ENCODE measurements at places on chromosomes 6 and 20. TPM values are rescaled to one million over a fixed set of nuclear protein-coding genes. Genes with fewer than 3 reads are reported as not detected.

Gene CRISP2
- total RNA-seq = not detected

DNA sequence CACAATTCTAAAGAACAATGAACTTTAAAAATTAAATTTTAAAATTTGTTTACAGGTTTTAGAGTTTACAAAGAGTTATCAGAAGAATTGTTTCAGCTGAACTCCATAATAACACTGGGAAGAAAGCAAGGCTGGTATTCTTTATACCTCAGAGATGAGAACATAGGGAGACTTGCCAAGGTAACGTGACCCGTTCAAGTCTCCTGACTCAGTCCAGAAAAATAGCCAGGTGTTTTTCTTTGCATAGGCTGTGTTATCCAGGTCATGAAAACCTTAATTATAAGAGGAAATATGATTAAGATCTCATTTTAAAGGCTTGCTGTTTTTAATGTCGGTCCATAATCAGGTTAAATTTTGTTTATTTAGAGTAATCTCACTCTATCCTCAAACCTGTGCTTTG, 8.5 kb upstream of the C6orf141 start:
- no peak for DNase-seq

- no peak for DNase-seq
These were observed 644.9 kb upstream of the AGPAT4 start for GRCh38 chr6:161918628-161919205.

- no peak for DNase-seq
These were observed 42.8 kb downstream of the HEBP2 start for GRCh38 chr6:138446821-138447220.

DNA sequence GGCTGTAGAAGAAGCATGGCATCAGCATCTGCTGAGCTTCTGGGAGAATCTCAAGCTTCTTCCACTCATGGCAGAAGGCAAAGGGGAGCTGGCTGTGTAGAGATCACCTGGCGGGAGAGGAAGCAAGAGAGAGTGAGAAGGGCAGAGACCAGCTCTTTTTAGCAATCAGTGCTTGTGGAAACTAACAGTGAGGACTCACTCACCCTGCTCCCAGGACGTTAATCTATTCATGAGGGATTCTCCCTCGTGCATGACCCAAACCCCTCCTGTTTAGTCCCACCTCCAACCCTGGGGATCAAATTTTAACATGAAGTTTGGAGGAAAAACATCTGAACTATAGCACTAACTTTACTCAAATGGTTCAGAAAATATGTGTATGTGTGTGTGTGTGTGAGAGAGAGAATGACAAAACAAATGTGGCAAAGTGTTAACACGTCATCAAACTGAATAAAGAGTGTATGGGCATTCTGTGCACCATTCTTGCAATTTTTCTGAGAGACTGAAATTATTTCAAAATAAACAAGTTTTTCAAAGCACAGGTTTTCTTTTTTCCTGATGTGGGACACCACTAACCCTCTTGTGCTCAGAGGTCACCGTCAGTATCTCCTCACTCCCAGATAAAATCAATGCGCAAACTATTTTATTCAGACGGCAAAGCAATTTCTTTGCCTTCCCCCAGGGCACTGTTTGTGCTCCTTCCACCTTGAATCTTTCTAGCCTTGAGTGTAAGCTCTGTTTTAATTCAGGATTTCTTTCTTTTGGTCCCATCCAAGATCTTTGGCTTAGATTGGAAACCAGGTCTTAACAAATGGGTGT, 23.2 kb upstream of the XRN2 start:
- no peak for DNase-seq
